Karpas-422 (cell line): ENCODE measurements at places on chromosomes 5 and 9.

GRCh38 chr5:22947921-22948320 lies 94.8 kb upstream of the CDH12 start:
- DNase-seq = no peak

DNA sequence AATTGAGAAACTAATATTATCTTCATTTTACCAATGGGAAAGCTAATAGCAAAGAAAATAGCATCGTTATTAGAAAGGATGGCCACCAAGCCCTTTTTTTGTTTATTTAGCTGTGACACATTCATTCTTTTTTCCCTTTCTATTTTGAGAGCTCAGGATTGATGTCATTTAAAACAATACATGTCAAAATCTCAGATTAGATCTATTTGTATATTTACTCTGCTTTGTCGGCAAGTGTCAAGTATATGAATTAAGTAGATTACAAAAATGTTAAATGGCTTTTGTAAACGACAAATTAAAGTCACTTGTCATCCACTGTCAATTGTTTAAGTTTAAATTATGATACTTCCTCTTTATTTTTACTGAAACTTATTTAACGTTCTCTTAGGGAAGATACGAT lies 118.9 kb downstream of the PAM start:
- DNase-seq = no peak

- peak; percentile 91 for DNase-seq
Observed at GRCh38 chr5:56814963-56815657, at the start of gene MAP3K1. Gene MAP3K1 (plus strand): TSS chr5:56815549. CDS start chr5:56815574, 25 bp downstream.

- DNase-seq = no peak
Observed at GRCh38 chr5:75366787-75367186, 29.8 kb downstream of the HMGCR start.

- DNase-seq = no peak
Observed at GRCh38 chr5:173487300-173487699, 129.2 kb downstream of the BOD1 start.

DNA sequence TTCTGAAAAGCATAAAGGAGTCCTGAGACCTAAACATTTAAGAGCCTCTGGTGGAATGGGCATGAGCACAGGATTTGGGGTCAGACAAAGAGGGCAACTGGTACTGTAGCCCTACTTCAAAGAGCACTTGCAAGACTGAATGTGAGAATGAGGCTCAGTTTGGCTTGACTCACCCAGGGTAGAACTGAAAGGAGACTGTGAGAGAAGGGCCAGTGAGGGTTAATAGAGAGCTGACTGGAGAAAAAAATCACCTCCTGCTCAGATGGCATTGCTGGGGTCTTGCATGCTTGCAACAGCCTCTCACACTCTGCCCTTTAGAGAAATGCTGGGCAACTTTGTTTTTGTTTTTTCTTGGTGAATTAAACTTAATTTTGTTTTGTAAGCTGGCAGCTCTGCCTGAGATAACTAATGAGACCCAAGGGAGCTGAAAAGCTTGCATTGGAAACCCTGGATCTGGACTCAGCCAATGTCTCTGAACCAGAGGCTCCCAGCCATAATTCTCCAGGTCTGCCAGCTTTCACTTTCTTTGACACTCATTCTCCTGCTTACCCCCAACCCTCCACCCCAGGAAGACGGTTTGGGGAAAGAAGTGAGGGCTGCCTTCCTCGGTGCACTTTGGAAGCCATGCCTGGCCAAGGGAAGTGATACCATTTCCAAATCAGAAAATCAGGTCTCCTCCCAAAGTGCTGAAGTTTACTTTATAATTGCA lies 161.1 kb upstream of the PANK3 start:
- no peak for DNase-seq

DNA sequence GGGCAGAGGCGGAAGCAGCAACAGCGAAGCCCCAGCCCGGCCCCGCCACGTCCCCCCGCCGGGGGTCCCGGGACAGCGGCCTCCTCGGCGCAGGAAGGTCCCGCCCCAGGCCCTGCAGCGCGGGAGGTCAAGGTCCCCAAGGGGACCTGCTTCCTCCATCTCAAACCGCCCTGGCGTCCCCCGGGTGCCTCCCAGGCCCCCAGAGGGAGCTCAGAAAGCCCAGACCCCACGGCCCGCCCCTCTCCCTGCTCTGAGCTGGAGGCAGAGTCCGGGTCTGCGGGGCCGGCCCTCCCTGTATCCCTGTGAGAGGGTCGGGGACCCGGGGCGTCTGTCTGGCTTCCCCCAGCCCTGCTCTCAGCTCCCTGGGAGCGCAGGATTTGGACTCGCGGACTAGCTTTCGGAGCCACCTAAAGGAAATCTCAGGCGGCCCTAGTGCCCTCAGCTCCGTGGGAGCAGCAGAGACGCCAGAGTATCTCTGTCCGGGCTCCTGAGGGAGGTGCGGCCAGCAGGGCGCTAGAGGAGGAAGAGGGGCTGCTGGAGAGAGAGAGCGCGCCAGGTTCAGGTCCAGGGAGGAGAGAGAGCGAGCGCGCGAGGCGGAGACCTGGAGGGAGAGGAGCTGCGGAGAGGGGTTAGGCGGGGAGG lies 30.7 kb downstream of the EXOC3 start:
- DNase-seq = peak; percentile 90

GRCh38 chr9:131271506-131271931 lies 4.8 kb downstream of the FAM78A start:
- no peak for DNase-seq

DNA sequence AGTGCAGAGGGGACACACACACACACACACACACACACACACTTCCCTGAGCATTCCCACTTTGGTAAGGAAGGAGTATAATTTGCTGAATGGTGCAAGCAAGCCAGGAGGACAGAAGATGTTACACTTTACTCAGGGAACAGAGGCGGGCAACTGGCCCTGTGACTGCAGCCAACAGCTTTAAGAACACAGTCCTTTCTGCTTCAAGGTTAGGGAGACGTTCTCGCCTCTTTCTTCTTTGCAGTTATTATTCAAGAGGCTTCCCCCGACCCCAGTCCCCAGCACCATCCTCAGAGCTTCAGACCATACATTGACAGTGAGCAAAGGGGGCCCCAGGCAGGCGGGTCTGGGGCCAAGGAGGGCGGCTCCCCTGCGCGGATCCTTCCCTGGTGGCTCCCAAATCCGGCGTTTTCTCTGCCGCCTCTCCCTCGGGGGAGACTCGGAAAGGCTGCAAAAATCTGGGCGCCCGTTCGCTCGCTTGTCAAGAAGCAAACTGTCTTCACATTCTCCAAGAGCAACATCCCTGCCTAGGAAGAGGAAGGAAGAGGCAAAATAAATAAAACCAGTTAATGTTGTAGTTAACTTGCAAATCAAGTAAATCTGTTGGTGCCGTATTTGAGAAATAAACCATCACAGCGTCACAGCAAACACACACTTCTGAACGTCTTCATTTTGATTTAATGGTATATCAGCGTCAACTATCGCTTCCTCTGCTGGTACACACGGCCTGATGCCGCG lies 3.8 kb upstream of the LHX2 start:
- no peak for DNase-seq

DNA sequence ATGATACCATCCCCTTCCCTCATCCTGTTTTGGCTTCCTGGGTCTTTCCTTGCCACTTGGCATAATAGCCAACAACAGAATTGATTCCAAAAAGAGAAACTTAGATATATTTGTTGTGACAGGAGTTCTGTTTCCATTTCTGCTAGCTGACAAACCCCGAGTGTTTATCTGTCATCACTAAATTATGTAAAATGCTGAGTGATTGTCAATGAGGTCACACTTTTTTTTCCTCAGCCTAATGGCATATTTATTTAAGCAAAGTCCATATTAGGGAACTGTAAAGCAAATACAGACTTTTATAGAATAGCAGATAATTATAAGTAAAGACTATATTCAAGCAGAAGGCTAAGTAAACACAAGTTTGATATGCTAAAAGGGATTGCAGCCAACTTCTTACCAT lies 64.0 kb downstream of the RGS7BP start:
- no peak for DNase-seq

GRCh38 chr9:74770508-74771261 lies 117.0 kb downstream of the TRPM6 start:
- peak; percentile 88 for DNase-seq

- no peak for DNase-seq
Observed at GRCh38 chr5:179867079-179867465, 8.5 kb upstream of the MRNIP start.

- DNase-seq = no peak
Observed at GRCh38 chr5:55934115-55934613, 60.6 kb downstream of the IL6ST start.

GRCh38 chr5:34738381-34738780 lies 82.3 kb downstream of the RAI14 start:
- no peak for DNase-seq

- DNase-seq = no peak
Observed at GRCh38 chr9:114688379-114688778, 6.4 kb upstream of the TEX48 start.

DNA sequence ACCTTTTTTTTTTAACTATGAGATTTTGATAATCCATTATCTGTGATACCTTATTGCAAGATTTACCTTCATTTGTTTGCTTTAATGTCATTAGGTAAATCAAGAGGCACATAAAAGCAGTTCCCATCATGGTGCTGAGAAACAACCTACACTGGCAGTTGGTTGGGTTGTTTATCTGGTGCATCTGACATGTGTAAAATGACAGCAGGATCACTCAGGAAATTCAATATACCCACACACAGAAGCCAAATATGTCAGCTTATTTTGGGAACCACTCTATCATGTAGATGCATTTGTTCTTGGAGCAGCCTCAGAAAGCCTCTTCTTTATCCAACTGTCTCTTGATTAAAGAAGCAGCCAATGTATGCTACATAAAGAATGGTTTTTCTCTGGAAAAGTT lies 7.8 kb upstream of the CCDC192 start:
- no peak for DNase-seq

- no peak for DNase-seq
Observed at GRCh38 chr5:57718155-57718554, 235.5 kb upstream of the ACTBL2 start.

GRCh38 chr5:6752236-6752635 lies 39.0 kb downstream of the TENT4A start:
- DNase-seq = no peak

- peak; percentile 57 for DNase-seq
Observed at GRCh38 chr9:112489876-112490666, 3.4 kb downstream of the KIAA1958 start.

- no peak for DNase-seq
Observed at GRCh38 chr9:137406876-137407589, 15.9 kb downstream of the EXD3 start.

DNA sequence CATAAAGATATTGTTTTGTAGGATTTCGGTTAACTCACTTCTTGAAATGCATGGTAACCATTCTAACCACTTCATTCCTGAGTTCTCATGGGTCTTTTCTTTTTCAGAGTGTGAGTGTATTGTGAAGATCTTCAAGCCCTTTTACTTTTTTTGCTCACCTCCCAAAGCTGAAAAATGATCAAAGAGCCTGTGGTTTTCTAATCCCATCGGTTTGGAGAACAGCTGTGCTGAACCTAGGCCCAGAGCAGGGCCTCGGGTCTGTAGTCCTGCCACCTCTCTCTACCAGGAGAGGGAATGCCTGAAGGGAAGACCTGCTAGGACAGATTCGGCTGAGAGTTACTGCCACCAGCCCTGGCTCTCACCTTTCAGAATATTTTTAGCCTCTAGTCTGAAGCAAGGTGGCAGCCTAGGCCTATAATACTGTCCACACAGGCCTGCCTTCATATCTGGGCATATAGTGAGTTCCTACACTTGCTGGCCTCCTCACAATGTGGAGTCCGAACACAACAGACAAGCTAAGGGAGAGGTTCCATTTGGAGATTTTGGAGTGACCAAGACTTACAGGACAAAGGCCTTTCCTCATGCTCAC lies 13.8 kb downstream of the RGMB start:
- no peak for DNase-seq

DNA sequence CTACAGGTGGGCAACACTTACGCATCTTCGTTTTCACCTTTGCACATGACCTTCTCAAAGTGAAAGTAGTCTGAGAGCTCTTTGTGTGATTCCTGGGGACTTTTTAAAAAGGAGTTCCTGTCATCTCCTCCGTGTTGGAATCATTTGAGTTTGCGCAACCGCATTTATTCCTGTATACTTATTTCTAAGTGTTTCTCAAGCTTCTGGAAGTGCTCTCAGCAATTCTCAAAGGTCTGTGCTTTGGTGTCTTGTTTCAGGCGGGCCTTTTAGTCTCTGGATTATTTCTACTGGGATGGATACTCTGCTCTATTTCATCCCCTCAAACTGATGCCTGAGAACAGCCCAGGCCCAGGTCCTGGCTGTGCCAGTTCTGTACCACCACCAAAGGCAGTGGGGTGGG lies 226.5 kb upstream of the TUT7 start:
- no peak for DNase-seq

DNA sequence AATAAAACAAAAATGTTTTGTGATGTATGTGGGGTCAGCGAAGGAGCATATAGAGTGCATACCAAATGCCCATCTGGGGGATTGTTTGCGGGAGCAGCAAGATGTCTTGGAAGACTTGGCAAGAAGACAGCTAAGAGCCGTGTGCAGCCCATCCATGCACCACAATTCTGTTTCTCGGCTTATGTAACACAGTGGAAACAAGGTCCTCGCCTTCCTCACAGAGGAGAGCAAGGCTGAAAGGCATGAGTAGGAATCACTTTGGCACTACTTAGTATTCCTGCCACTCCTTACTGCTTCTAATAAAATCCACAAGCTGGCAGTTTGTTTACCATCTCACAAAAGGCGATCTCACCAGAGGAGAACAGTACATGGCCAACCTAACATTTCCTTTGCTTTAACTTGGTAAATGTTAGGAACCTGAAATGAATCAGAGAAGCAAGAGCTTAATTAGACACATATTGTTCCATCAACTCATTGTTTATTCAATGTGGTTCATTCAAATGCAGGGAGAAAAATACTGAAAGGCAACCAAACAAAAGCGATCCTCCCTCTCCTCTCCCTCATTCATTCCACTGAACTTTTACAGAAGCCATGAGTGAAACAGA lies 648.1 kb downstream of the ACTL7B start:
- no peak for DNase-seq

DNA sequence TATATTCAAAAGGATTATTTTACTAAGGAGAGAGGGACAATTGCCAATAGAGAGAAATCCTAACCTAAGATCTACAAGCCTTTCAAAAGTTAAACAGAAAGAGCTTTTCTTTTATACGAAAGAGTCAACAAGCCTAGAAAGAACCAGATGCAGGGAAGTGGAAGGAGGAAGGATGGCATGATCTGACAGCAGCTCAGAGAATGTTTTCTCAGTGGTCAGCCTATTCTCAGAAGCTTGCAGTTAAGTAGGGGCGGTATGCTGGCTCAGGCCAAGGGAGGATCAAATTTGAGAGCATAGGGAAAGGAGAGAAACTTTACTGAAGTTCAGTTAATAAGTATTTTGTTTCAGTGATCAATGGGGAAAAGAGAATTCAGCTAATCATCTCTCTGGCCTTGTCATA lies 88.0 kb upstream of the FTMT start:
- no peak for DNase-seq

DNA sequence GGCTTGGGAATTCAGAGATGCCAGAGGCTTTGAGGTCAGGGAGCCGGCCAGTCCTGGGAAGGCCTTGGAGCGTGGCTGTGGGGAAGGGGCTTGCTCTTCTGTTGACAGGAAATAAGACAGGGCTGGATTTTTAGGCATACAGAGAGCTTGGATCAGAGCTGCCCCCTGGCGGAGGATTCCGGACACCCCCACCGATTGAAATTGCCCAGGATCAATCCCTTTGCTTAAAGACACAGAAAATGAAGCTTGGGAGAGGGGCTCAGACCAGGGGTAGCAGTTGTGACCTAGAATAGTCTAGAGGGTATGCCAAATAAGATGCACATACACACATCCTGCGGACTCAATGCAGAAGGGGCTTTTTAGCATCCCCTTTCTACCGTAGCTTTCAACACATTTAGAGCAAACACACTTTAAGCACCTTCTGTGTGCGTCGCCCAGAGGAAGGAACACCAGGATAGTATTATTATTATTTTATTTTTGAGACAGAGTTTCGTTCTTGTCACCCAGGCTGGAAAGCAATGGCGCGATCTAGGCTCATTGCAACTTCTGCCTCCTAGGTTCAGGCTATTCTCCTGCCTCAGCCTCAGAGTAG lies 1.7 kb upstream of the NTMT1 start:
- DNase-seq = peak; percentile 83
